ENCODE measurements at places on chromosomes 1 and 21. TPM values are rescaled to one million over a fixed set of nuclear protein-coding genes. Genes with fewer than 3 reads are reported as not detected.

The WNT9A gene
- 1.3 TPM for total RNA-seq

The INAVA gene
- total RNA-seq = 0.03 TPM

The C8A gene
- not detected for total RNA-seq

The CRYBG2 gene
- total RNA-seq = not detected

The ATP6V1G3 gene
- not detected for total RNA-seq

The PRKAA2 gene
- total RNA-seq = 4.4 TPM

The KCNA2 gene
- total RNA-seq = not detected

The LYSMD1 gene
- 6.7 TPM for total RNA-seq

The SLC2A1 gene
- total RNA-seq = 264 TPM

The CFHR5 gene
- not detected for total RNA-seq

The SELENBP1 gene
- total RNA-seq = 59.5 TPM

The IVL gene
- not detected for total RNA-seq

The PRDM16 gene
- total RNA-seq = 11.6 TPM

The ANGPTL7 gene
- not detected for total RNA-seq

The CYP4Z1 gene
- not detected for total RNA-seq

The SPTA1 gene
- total RNA-seq = under 0.01 TPM

The KPRP gene
- total RNA-seq = not detected

The ADAMTS4 gene
- total RNA-seq = 14.7 TPM
